Fibroblast of mammary gland (primary cell): ENCODE measurements at places on chromosomes 4 and X.

GRCh38 chrX:97366237-97366636 lies 482.5 kb downstream of the RPA4 start:
- peak; percentile 10 for DNase-seq

GRCh38 chr4:4519297-4519894 lies 22.5 kb downstream of the STX18 start:
- DNase-seq = peak; percentile 50

DNA sequence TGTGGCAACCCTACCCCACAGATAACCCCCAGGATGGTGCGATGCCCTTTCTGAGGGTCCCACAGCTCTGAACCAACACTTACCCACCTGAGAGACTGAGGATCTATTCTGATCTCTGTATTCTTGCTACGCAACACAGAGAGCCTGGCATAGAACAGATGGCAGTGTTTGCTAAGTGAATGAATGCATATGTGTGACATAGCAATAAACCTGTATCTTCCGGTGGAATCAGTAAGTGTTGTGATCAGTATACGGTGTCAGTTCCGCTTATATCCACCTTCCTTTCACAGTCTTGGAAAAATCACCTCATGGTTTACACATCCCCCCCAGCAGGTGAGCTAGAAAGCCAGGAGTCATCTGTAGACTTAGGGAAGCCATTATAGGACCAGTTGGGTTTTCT lies 5.9 kb upstream of the HSD17B10 start:
- DNase-seq = no peak

GRCh38 chrX:152904151-152905080 lies 6.5 kb downstream of the ZNF185 start:
- DNase-seq = peak; percentile 65

DNA sequence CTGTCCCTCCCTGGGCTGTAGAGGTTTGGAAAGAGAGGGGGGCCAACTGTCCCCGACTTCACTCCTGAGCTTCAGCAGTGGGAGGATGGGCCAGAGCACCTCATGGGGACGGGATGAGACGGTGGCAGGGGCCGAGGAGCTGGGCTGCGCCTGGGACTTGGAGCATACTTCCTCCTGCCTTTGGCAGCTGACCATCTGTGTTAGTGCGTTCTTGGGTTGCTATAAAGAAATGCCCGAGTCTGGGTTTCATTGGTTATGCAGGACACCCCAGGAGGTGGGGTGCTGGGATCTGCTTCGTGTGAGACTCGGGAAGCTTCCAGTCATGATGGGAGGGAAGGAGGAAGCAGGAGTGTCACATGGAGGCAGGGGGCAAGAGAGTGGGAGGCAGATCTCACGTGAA lies 7.4 kb downstream of the PSAPL1 start:
- no peak for DNase-seq

GRCh38 chr4:71587995-71588394 lies 195.9 kb downstream of the GC start:
- no peak for DNase-seq

- peak; percentile 23 for DNase-seq
Observed at GRCh38 chrX:139720136-139720535, 12.2 kb upstream of the MCF2 start.

DNA sequence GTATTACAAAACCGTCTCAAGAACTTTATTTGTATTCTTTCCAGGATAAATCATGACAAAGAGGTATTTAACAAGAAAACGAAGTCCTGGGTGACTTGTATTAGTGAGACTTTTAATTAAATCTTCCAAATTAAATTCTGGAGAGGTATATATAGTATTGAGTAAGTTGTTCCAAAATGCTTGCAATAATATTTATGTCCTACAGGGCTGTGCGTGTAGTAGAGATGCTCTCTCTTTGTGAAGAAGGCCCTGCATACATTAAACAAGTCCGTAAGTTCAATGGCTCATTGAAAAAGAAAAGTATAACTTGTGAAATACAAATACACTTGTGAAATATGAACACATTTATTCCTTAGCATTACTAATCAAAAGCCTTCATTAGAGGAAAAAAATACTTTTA lies 211.4 kb downstream of the ARHGAP24 start:
- DNase-seq = no peak

GRCh38 chrX:40912166-40912565 lies 173.1 kb upstream of the USP9X start:
- no peak for DNase-seq

DNA sequence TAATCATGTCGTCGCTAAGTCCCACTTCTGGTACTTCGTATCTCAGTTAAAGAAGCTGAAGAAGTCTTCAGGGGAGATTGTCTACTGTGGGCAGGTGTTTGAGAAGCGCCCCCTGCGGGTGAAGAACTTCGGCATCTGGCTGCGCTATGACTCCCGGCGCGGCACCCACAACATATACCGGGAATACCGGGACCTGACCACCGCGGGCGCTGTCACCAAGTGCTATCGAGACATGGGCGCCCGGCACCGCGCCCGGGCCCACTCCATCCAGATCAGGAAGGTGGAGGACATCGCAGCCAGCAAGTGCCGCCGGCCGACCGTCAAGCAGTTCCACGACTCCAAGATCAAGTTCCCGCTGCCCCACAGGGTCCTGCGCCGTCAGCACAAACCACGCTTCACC lies 11.3 kb downstream of the PNCK start:
- DNase-seq = peak; percentile 22

DNA sequence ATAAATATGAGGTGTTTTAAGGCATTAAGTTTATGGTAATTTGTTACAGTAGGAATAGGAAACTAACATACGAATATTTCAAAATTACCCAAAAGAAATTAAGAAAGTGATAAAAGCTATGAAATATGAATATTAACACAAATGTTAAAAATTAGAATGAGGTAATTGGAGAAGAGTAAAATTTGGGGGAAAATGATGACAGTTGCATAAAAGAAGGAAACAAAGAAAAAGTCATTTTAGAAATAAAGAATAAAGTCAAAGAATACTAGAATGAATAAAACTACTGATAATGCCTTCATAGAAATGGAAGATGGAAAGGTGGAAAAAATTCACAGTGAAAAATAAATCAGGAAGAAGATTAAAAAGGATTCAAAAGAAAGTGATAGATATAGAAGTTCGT lies 522.9 kb upstream of the NR3C2 start:
- DNase-seq = no peak

DNA sequence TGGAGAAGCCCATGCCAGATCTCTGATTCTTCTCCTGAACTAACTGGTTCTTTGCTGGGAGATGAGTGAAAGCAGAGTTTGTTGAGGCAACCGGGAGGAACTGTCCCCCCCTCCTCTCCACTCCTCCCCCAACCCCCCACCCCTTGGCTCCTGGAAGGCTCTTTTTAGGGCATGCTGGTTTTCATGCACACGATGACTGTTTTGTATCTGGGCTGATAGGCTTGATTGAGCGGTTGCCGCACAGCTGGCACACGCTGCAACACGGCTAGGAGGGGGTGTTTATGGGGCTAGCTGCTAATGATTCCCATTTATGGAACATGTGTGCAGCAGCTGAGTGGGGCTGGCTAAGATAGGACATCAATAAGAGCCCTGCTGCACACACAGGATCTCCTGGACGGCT lies 137.2 kb downstream of the SMIM20 start:
- no peak for DNase-seq

DNA sequence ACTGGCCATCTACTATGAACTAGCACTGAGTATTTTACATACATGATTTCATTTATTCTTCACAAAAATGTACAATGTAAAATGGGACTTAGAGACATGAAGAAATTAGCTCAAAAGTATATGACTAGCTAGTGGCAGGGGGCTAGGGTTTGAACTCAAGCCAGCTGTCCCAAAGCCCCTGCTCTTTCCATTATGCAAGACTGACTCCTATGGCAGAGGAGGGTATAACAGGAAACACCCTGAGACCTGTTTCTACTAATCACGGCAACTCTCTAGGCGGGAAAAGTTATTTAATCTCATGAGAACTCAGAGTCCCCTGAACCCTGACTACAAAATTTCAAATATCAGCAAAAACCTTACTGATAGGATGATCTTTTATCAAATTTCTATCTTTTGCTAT lies 150.6 kb downstream of the PRDM5 start:
- DNase-seq = no peak

GRCh38 chr4:3716631-3717235 lies 49.5 kb upstream of the ADRA2C start:
- DNase-seq = no peak

GRCh38 chr4:85725721-85726170 lies 250.8 kb downstream of the ARHGAP24 start:
- DNase-seq = peak; percentile 61

DNA sequence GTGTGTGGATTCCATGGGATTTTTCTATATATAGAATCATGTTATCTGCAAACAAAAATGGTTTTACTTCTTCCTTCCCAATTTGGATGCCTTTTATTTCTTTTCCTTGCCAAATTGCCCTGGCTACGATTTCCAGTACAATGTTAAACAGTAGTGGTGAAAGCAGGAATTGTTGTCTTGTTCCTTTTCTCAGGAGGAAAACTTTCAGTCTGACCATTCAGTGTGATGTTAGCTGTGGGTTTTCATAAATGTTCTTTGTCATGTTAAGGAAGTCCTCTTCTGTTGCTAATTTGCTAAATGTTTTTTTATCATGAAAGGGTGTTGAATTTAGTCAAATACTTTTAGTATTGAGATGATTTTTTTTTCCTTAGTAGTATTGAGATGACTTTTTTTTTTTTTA lies 10.9 kb downstream of the SAP30 start:
- DNase-seq = no peak

DNA sequence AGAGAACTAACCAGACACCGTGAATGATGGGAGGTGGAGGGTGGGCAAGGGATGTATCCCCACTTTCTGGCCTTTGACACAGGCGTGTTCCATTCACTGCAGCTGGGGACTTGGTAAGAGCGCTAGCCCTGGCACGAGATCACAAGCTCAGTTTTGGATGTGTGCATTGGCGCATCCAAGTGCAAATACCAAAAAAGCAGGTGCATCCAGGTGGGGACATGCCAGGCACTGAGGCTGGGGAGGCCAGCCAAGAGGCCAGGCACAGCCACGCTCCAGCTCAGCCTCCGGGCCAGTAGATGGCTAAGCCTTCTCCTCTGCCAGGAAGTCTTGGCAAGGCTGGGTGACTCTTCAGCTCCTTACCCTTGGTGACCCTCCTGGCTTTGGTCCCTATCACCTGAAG lies 4.4 kb upstream of the ZFP92 start:
- DNase-seq = no peak

GRCh38 chr4:5370286-5370685 lies 319.0 kb downstream of the STK32B start:
- DNase-seq = peak; percentile 27

DNA sequence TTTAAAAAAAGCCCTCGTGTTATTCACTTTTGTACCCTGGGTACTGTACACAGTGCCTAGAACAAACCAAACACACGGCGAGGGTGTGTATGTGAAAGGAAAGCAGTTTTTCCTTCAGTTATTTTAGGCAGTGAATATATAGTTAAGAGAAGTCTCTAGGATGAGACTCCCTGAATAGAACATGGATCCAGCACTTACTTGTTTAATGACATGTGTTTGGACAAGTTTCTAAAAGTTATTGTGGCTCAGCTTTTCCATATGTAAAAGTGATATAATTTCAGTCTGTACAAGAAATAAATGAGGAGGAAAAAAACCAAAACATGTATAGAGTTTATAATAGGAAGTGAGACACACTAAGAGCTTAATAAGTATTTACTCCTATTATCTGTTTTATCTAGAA lies 273.2 kb downstream of the ADGRL3 start:
- DNase-seq = no peak

GRCh38 chr4:64796581-64796980 lies 387.3 kb upstream of the TECRL start:
- DNase-seq = no peak

DNA sequence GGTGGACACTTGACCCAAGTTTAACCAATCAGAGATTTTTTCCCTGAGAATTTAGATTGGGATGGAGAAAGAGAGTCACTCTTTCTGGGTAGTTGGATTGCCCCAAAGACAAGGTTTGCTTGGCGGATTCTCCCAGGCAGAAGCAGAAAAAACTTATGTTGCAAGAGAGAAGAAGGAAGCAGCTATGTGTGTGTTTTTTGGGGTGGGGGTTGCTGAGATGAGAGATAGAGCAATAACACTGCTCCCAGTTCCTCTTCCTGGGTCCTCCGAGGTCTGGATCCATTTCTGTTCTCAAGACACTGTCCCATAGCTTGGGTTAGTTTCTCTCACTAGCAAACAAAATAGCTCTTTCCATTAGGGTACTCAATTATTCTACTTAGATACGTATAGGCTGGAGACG lies 222.1 kb downstream of the STIM2 start:
- DNase-seq = no peak

DNA sequence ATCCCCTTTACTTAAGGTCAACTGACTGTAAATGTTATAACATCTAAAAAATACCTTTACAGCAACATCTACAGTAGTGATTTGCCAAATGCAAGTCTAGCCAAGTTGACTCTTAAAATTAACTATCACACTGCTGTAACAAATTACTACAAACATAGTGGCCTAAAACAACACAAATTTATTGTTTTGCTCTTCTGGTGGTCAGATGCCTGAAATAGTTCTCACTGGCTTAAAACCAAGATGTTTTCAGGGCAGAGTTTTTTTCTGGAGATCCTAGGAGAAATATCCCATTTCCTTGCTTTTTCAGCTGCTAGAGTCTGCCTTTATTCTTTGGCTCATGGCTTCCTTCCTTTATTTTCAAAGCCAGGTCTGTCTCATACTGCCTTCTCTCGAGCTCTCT lies 120.5 kb downstream of the ADGRL3 start:
- no peak for DNase-seq

DNA sequence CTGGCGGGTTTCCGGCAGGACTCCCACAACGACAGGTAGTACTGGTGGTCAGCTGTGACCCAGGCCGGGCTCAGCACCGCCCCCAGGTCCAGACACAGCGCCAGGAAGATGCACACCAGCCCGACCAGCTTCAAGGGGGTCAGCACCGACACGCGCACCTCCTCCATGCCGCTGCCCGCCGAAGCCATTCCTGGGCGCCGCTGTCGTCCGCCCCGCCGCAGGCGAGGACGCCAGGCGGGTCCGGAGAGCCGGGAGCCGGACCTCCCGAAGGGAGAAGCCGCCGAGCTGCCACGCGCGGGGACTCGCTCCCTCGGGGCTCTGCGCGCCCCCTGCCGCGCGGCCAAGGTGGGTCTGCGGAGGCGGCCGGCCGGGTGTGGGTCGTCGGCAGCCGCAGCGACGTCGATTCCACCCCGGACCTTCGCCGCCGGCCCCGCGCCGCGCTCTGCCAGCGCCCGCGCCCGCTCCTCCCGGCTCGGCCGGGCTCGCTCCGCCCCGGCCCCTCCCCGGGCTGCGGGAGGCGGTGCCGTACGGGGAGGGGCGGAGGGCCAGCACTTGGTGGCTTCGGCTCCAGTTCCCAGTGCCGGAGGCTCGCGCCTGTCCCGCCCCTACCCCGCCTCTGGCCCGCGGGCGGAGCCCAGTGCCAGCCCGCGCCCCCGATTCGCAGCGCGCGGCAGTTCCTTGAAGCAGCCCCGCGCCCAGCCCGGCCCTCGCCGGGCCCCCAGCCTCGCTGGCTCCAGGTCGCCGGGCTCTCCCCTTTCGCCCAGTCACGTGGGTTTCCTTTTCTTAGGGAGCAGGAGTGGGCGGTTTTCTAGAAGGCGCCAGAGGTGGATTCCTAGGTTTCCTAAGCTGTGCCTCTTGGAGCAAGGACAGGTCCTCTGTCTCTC lies at the start of gene TMEM47:
TMEM47 (minus strand) TSS at position 444 of the 884 bp plus-strand sequence; CDS start at position 188, 256 bp downstream.
- peak; percentile 58 for DNase-seq

- DNase-seq = no peak
Observed at GRCh38 chrX:116114999-116115398, 55.5 kb upstream of the AGTR2 start.
